ENCODE measurements at places on chromosomes 6 and 20. TPM values are rescaled to one million over a fixed set of nuclear protein-coding genes. Genes with fewer than 3 reads are reported as not detected.

- H3K27ac ChIP-seq = no peak overlapping the region
- H3K36me3 ChIP-seq = no peaks in the 10 kb centered on the region
- no peak for DNase-seq
- H3K4me1 ChIP-seq = peaks cover 4% of the 10 kb centered on the region
- H3K27me3 ChIP-seq = peaks cover 16% of the 10 kb centered on the region
Measured at GRCh38 chr6:163309491-163310026, 105.0 kb upstream of the QKI start.

The COL20A1 gene
- not detected for total RNA-seq

The VWA7 gene
- 0.89 TPM for total RNA-seq

DNA sequence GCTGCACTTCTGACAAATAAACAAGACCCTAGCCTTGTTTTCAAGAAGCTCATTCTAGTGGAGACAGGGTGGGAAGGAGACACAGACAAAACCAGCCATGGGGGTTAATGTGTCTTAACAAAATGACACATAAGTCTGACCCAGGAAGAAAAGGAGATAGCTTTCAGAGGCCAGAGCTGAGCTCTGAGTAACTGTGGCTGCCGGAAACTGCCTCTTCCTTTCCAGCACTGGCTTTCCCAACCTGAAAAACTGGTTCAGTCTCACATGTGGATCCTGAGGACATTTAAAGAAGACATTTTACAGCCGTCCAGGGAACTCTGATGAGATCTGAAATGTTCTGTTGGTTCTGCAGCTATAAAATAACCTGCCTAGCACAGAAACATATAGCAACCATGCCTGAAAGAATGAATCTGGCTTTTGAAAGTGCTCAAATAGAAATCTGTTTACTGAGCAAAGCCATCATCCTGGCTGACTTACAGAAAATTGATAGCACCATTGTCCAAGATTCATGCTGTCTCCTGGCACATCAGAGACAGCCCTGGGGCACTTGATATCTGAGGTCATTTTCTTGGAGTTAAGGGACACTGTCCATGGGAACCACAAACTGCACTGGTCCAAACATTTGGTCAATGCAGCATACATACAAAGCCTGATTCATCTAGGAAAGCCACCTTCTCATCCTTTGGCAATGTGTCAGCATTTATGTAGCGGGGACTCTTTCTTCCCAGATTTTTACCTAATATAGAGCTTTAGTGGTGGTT, 83.2 kb upstream of the PAX1 start:
- peaks cover 29% of the 10 kb centered on the region for H3K27me3 ChIP-seq
- DNase-seq = no peak
- peaks cover 4% of the 10 kb centered on the region for H3K4me1 ChIP-seq

DNA sequence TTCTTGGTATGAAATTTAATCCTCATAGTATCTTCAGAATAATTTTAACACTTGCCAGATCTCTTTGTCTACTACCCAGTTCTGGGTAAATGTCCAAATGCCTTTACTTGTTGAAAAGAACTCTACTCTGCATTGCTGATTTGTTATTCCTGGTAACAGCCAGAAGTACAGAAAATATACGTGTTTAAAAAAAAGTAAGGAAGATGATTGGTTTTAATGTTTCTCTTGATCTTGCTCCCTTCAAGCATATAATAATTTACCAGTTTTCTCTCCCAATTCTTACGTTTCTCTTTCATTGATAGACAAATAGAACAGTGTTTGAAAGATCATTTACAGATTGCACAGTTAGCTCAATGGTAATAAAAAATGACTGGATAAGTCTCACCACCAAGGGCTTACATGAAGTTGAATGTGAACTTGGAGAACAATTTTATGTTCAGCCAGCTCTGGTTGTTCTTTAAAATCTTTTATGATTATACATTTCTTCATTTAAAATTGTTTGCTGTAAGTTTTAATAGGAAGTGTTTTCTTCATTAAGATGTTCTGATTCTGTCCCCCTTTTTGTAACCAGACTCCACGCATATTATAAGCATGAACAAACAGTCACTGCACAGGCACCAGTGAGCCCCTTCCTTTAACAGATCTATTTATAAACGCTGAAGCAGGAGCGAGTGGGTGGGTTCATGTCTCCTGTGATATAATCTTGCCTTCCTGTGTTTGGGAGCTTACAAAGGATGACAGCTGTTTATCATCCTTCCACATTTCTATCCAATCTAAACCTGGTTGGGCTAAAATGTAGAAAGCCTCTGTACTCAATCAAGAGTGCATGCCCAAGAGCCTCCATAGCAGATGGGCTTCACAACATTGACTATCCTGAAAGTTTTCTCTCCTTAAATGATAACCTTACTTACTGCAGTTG, 299.5 kb downstream of the PRL start:
- H3K4me1 ChIP-seq = peaks cover 1% of the 10 kb centered on the region
- H3K4me3 ChIP-seq = no peak overlapping the region
- H3K27ac ChIP-seq = no peak overlapping the region
- H3K27me3 ChIP-seq = no peaks in the 10 kb centered on the region

The KHDRBS2 gene
- total RNA-seq = not detected

The PRDM13 gene
- total RNA-seq = not detected

DNA sequence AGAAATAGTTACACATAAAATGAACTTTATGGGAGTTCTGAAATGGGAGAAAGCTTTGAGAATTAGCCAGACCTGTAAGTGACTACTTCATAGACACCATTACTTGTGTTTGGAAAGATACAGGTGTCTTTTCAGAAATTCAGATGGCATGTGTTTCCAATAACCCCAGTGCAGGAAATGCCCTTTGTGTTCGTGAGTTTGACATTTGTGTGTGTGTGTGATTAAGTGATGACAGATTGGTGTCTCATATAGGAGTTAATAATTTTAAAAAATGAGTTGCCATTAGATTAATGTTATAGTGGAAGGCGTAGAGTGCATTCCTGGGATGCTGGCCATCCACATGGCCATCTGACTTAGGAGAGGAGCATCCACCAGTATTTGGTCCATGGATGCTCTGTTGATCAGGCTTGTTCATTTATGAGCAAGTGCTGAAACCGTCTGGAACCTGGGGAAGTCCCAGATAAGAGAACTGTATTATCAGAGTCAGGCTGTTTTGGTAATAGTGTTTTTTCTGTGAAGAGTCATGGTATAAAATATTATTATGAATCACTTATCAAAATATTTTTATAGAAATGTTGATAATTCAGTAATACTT, 3.1 kb downstream of the STK4 start:
- H3K27me3 ChIP-seq = no peaks in the 10 kb centered on the region
- peak; percentile 45 for DNase-seq
- peak overlapping the region; percentile 88 for H3K4me3 ChIP-seq
- H3K4me1 ChIP-seq = peaks cover 56% of the 10 kb centered on the region

The SLC17A2 gene
- 0.07 TPM for total RNA-seq

- no peaks in the 10 kb centered on the region for H3K36me3 ChIP-seq
- H3K27ac ChIP-seq = no peak overlapping the region
- no peaks in the 10 kb centered on the region for H3K27me3 ChIP-seq
- H3K4me3 ChIP-seq = no peak overlapping the region
- DNase-seq = no peak
Measured at GRCh38 chr6:149176971-149177667, 140.4 kb upstream of the TAB2 start.

- peaks cover 3% of the 10 kb centered on the region for H3K27me3 ChIP-seq
- no peak overlapping the region for H3K27ac ChIP-seq
- no peaks in the 10 kb centered on the region for H3K36me3 ChIP-seq
- DNase-seq = no peak
- H3K4me3 ChIP-seq = no peak overlapping the region
Measured at GRCh38 chr6:90676516-90677300, 89.8 kb upstream of the MAP3K7 start.

The TRIM40 gene
- total RNA-seq = not detected

DNA sequence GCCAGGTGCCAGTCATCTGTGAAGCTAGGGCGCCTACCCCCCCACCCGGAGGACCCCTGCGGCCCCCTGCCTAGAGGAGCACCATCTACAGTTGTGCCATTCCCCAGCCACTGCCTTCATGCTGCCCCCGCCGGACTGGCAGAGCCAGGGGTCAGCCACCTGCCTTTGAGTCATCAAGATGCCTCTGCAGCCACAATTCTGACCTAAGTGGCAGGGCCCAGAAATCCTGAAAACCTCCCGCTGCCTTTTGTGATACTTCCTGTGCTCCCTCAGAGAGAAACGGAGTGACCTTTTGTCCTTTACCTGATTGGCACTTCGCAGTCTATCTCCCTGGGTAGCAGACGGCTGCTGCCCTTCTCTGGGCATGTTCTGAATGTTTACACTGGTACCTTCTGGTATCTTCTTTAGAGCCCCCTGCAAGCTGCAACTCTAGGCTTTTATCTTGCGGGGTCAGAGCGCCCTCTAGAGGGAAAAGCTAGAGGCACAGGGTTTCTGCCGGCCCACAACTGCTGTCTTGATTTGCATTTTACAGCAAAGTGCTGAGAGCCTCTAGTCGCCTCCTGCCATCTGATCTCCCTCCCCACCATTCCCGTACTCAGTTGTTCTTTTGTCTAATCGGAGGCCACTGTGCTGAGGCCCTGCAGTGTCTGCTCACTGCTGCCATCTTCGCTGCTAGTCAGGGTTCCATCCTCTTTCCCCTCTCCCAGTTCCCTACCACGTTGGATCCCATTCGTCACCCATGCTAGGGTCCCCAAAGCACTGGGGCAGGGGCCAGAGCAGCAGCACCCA, 26.9 kb downstream of the SPATA2 start:
- H3K27ac ChIP-seq = peak overlapping the region; percentile 59
- H3K4me3 ChIP-seq = no peak overlapping the region
- DNase-seq = peak; percentile 68

The KCNB1 gene
- total RNA-seq = not detected

The ELOVL2 gene
- not detected for total RNA-seq

DNA sequence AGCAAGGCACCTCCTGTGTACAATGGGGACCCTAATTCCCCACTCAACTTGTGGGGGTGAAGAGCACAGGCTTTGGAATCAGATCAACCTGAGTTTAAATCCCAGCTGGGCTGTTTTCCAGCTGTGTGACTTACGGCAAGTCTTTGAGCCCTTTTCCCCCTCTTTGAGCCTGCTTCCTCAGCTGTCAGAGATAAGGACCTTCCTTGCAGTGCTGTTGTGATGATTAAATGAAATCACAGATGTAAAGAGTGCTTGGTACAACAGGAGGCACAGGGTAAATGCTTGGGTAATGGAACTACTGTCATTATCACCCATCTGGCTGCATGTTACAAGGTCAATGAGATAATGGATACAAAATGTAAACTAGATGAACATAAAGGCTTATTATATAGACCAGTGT, 3.2 kb downstream of the SNX21 start:
- no peaks in the 10 kb centered on the region for H3K27me3 ChIP-seq
- no peak overlapping the region for H3K27ac ChIP-seq
- no peak overlapping the region for H3K4me3 ChIP-seq
- no peaks in the 10 kb centered on the region for H3K36me3 ChIP-seq
- H3K4me1 ChIP-seq = peaks cover 11% of the 10 kb centered on the region
- no peak for DNase-seq

GRCh38 chr6:11682561-11682975, 96.0 kb downstream of the ADTRP start:
- no peaks in the 10 kb centered on the region for H3K4me1 ChIP-seq
- H3K36me3 ChIP-seq = peaks cover 1% of the 10 kb centered on the region
- H3K27me3 ChIP-seq = no peaks in the 10 kb centered on the region

- H3K27me3 ChIP-seq = peaks cover 52% of the 10 kb centered on the region
- peaks cover 18% of the 10 kb centered on the region for H3K4me1 ChIP-seq
- peak; percentile 5 for DNase-seq
- H3K4me3 ChIP-seq = peak within 1 kb of the TSS; percentile 41
Measured at GRCh38 chr6:132400883-132401617, at the start of gene MOXD1. Gene MOXD1, minus strand, starts transcription at chr6:132401475. Its CDS starts 49 bp downstream, at chr6:132401426.

DNA sequence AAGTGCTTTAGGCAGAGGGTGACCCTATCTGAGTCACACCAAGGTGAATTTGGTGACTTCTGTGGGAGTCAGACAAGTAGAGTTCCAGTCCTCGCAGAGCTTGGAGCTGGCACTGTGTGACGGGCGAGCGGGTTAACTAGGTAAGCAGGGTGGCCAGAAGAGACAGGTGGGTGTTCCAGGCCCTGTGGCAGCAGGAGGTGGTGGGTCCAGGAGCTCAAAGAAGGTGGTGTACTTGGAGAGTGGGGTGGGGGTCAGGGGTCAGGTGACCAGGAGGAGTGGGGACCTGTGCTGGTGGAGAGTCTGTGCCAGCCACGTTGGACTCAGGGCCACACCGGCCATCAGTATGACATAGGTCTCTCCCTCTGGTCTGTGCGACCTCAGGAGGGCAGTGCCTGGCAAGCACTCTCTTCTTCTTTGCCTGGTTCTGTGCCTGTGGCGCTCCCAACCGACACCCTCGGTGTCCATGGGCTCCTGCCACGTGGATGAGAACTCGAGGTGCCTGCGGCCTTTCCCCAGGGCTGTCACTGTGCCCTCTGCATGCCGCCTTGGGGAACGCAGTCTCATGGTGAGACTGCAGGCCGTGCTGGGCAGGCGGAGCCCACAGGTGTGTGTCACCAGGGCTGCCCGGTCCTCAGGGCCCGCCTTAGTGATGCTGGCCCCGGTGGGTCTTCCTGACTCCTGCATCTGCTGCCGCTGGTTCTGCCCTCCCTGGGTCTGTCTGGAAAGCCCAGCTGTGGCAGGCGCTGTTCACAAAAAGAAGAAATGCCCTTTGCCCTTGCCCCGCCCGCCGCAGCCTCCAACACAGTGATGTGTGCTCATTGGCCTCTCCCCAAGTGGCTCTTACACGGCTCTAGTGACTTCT, 1.6 kb downstream of the MRGBP start:
- peak overlapping the region; percentile 70 for H3K27ac ChIP-seq
- no peak for DNase-seq
- no peaks in the 10 kb centered on the region for H3K27me3 ChIP-seq
- peak overlapping the region; percentile 80 for H3K4me3 ChIP-seq

DNA sequence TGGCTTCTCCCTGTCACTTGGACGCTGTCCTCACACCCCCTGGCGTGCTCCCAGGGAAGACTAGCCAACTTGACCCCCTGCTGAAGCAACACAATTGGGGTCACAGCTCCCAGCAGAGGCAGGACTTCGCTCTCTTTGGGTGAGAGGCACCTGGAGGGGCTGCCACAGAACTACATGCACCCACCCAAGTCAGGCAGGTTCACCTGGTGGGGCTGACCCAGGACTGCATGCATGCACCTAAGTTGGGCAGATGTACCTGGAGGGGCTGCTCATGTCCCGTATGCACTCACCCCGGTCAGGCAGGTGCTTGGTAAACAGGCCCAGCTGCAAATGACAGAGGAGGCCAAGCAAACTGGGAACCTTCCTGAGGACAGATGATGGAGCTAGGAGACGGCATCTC, 154.3 kb upstream of the RPS6KA2 start:
- no peak for DNase-seq
- H3K27ac ChIP-seq = no peak overlapping the region
- no peaks in the 10 kb centered on the region for H3K27me3 ChIP-seq
- H3K4me1 ChIP-seq = no peaks in the 10 kb centered on the region
- H3K4me3 ChIP-seq = no peak overlapping the region

DNA sequence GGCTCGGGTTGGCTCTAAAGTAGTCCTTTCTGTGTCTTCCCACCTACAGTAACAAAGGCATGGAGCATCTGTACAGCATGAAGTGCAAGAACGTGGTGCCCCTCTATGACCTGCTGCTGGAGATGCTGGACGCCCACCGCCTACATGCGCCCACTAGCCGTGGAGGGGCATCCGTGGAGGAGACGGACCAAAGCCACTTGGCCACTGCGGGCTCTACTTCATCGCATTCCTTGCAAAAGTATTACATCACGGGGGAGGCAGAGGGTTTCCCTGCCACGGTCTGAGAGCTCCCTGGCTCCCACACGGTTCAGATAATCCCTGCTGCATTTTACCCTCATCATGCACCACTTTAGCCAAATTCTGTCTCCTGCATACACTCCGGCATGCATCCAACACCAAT, 291.2 kb downstream of the ESR1 start:
- no peaks in the 10 kb centered on the region for H3K27me3 ChIP-seq
- H3K27ac ChIP-seq = no peak overlapping the region
- no peak overlapping the region for H3K4me3 ChIP-seq
- no peaks in the 10 kb centered on the region for H3K4me1 ChIP-seq

The MLN gene
- not detected for total RNA-seq
